ENCODE measurements at places on chromosomes 5 and 9. TPM values are rescaled to one million over a fixed set of nuclear protein-coding genes. Genes with fewer than 3 reads are reported as not detected.

DNA sequence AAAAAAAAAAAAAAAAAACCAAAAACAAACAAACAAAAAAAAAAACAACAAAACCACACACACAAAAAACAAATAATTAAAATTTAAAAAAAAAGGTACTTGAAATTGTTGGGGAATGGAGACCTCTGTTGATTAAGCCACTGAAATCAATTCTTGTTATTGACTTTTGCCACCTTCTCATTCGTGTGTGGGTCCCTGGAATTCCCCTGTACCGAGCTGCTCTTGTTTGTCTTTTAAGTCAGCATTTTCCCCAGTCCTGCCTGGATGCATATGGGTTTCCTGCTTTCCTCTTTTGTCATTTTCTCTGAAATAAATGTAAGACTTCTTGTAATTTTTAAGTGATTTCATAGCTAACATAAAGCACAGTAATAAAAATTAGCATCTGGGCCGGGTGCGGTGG lies 45.5 kb downstream of the GPBP1 start:
- no peak for DNase-seq

The PRUNE2 gene
- total RNA-seq: 7.9 TPM

DNA sequence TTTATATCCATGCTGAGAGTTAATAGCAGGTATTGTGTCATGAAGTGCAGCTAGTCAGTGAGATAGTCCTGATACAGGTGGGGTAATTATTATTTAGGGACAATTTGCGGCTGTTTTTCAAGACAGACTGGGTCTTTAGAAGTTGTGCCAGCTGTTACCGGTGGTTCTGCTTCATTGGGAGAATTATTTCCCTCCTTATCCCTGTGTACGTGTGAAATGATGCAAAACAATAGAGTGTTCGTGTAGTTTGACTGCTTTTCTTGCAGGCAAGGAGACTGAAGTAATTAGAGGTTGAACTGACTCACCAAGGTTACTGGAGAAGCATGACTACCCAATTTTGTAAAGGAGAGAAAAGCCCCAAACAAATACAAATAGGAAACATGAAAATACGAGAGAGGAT lies 101.7 kb downstream of the ARRDC3 start:
- DNase-seq: no peak

DNA sequence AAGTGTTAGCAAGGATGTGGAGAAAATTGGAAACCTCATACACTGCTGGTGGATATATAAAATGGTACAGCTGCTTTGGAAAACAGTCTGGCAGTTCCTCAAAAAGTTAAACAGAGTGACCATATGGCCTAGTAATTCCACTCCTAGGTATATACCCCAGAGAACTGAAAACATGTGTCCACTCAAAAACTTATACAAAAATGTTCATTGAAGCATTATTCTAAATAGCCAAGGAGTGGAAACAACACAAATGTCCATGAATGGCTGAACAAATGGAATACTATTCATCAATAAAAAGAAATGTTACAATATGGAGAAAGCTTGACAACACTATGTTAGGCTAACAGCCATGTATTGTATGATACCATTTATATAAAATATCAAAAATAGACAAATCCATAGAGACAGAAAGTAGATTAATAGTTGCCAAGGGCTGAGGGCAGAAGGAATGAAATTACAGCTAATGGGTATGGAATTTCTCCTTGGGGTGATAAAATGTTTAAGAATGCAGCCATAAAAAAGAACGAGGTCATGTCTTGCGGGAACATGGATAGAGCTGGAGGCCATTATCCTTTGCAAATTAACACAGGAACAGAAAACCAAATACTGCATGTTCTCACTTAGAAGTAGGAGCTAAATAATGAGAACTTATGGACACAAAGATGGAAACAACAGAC lies 33.6 kb upstream of the FBP1 start:
- DNase-seq: no peak

- no peak for DNase-seq
These were observed 815.5 kb downstream of the TLE1 start for GRCh38 chr9:80873861-80874260.

The ADCY2 gene
- 15.0 TPM for total RNA-seq

Data from ovary (tissue), 10 donors.